MV-4-11 (cell line): ENCODE measurements at places on chromosomes 4 and X.

- no peak for DNase-seq
Observed at GRCh38 chrX:74446876-74447275, 25.6 kb downstream of the SLC16A2 start.

DNA sequence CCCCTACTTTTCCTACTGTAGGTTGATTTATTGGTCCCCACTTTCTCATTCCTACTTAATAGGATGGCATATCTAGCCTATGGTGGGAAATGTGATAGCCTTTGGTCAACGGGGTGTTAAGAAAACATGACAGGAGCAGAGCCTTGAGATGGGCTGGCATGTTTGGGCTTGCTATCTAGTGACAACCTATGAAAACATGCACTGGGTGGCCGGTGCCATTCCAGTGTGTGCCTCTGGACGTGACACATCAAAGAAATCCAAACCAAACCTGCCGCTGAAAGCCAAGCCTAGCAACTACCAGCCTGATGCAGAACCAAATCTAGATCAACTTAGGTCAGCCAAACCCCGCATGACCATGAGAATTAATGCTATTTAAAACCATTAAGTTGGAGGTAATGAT lies 317.6 kb downstream of the DMD start:
- DNase-seq, result no peak

GRCh38 chr4:169342159-169342860 lies 71.6 kb upstream of the SH3RF1 start:
- DNase-seq, result no peak

- no peak for DNase-seq
Observed at GRCh38 chr4:17665852-17666251, 51.4 kb downstream of the MED28 start.
